Activated T-cell treated with anti-CD3 and anti-CD28 coated beads, Interleukin-2, amount 50 U/mL, for 72 hours (primary cell): ENCODE measurements at places on chromosomes 7 and 10.

DNA sequence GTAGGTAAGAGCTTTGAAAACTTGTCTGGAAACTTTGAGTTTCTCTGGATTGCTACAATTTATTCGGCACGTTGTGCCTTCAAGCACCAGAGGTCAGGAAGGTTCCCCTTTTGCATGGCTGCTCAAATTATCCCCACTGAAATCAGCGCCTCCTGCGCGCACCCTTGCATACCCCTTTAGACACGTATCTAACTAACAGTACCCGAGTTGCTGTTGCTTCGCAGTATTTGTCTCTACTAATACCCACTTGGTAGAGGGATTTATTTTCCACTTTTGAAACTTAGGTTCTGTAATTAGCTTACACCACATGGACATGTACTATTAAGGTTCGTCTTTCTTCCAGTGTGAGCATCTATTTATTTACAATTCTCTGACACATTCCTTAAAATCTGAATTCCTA lies 1.6 kb downstream of the MEOX2 start:
- H3K27me3 ChIP-seq: peaks cover 32% of the 10 kb centered on the region
- DNase-seq: no peak
- no peak overlapping the region for H3K4me3 ChIP-seq
- no peak overlapping the region for H3K27ac ChIP-seq
- peaks cover 5% of the 10 kb centered on the region for H3K4me1 ChIP-seq
- peaks cover 3% of the 10 kb centered on the region for H3K36me3 ChIP-seq

GRCh38 chr7:77289387-77289786 lies 89.8 kb upstream of the FGL2 start:
- H3K4me1 ChIP-seq: no peaks in the 10 kb centered on the region
- H3K27me3 ChIP-seq: no peaks in the 10 kb centered on the region
- DNase-seq: no peak
- no peak overlapping the region for H3K4me3 ChIP-seq

DNA sequence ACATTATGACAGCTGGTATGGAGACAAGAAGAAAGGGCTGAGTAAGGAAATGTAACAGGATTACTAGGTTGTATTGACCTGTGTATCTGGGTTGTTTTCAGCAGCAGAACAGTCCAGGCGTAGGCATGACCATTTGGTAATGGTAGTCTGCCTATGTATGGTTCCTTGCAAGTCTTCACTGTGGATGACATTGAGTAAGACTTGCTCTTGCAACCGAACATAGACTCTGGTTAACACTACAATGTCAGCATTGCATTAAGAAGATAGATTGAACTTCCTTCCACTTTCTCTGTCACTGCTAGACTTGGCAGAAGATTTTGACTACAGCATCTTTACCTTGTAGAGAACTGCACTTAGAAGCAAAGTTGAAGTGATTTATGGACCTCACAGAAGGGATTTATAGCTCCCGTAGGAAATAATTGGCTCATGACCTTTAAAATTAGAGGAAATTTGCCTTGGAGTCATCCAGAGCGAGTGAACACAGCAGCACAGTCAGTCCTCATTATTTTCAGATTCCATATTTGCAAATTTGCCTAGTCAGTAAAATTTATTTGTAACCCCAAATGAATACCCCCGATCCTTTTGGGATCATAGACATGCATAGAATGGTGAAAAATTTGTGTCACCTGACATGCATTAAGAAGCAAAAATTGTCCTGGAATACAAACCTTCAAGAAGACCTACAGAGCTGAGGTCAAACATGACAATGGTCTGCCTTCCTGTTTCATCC lies 79.6 kb upstream of the STRIP2 start:
- peaks cover 11% of the 10 kb centered on the region for H3K4me1 ChIP-seq
- no peaks in the 10 kb centered on the region for H3K36me3 ChIP-seq
- no peak for DNase-seq
- H3K27me3 ChIP-seq: no peaks in the 10 kb centered on the region
- H3K4me3 ChIP-seq: no peak overlapping the region
- H3K27ac ChIP-seq: no peak overlapping the region

DNA sequence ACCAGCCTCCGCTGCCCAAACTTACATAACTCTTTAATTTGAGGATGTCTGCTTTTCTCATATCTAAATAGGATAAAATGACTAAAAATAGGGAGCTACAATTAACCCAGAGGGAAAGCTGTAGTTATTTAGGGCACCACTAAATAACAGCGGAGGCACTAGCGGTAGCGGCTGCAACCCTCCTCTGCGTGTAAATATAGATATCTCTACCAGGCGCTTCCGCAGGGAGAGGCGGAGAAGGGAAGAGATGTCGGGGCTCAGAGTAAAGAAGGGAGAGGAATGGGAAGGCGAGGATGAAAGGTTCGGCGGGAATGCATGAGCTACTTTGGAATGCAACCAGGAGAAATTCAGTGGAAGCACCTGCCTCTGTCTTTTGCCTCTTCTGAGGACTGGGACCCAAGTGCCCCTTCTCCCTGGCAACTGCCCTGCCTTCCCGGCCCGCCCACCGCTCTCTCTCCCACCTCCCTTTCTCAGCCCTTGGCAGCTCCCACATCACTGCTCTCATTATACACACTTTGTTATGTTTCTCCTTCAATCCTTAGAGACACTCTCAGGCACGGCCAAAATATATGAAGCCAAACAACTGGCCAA lies 698.3 kb downstream of the PARD3 start:
- H3K4me3 ChIP-seq: no peak overlapping the region
- peaks cover 15% of the 10 kb centered on the region for H3K4me1 ChIP-seq
- no peak for DNase-seq
- H3K27me3 ChIP-seq: no peaks in the 10 kb centered on the region

DNA sequence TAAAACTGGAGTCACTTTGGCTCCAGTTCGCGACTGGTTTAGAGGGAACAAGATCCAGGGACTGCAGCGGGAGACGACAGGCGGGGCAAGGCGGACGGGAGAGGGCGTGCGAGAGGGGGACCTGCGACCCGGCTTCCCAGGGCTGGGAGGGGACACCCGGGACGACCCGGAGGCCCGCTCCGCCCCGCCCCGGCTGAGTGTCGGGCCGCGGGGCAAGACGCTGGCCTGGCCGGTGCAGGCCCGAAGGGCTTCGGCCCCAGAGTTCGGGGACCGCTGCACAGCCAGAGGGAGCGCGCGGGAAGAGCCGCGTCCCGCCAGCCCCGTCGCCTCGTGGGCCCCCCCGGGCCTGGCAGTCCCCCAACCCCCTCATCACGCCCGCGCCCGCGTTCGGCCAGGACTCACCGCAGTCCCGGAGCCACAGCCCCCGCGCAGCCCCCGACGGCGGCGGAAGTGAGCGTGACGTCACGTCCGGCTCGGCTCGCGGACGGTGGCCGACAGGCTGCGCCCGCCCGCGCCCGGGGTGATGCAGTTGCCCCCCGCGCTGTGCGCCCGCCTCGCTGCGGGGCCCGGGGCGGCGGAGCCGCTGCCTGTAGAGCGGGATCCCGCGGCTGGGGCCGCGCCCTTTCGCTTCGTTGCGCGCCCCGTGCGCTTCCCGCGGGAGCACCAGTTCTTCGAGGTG lies at the start of the genes TUBGCP2 and ZNF511:
Gene TUBGCP2, minus strand, starts transcription at position 452 of the 679 bp plus-strand sequence. CDS start 5,931 bp downstream, outside the sequence.
Gene ZNF511, plus strand, starts transcription at position 494 of the 679 bp plus-strand sequence. Its CDS starts 30 bp downstream, at position 524.
- peak within 1 kb of the TSS; percentile 99 for H3K27ac ChIP-seq
- peak within 1 kb of the TSS; percentile 97 for H3K4me3 ChIP-seq
- no peaks in the 10 kb centered on the region for H3K27me3 ChIP-seq
- peaks cover 5% of the 10 kb centered on the region for H3K36me3 ChIP-seq
- H3K4me1 ChIP-seq: peaks cover 32% of the 10 kb centered on the region
- DNase-seq: peak; percentile 91
